ENCODE measurements at places on chromosomes 1 and 21.

DNA sequence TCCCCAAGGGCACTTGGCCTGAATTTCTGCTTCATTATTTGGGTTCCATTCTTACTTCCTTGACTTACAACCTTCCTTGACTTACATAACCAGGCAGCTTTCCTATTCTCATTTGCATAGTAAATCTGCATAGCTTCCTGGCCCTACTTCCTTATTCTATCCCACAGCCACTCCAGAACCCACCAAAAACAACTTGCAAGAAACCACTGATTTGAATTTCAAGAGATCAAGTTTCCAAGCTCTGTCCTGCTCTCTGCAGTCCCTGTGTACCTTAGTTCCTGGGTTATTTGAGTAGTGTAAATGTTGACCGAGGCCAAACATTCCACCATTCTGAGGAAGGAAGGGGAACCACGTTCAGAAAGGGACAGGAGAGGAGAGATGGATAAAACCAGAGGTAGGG lies 603.3 kb downstream of the PTPRC start:
- no peak for DNase-seq

- DNase-seq = no peak
Observed at GRCh38 chr21:46388206-46388880, 64.4 kb downstream of the PCNT start.

DNA sequence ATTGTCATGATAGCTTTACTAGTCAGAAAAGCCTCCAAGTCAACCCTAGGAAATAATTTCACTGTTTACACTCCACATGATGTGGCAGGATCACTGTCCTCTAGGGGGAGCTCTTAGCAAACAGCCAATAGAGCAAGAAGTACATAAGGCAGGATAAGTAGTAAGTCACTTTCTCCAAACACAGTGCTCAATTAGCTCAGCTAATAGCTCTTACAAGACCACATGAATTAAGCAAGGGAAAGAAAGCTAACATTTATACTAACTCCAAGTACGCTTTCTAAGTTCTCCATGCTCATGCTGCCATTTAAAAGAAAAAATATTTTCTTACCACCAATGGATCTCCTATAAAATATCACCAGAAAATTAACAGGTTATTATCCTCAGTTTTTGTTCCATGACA lies 66.9 kb upstream of the LRIF1 start:
- DNase-seq = peak; percentile 67

GRCh38 chr1:37434292-37435225 lies 39.8 kb upstream of the ZC3H12A start:
- DNase-seq = peak; percentile 80

DNA sequence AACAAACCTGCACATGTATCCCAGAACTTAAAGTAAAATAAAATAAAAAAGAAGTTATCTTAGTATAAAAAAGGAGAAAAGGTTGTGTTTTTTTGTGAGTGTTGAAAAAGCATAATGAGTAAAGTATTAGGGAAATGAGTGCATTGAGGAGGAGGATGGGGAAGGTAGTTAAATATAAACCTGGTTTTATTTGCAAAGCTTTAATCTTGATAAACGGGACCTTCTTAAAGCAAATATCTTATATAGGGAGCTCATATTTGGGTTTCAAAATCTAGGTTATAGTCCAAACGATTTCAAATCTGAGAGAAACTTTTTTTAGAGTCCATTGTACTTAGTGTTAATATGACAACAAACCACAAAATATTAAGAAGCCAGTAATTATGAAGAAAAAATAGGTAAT lies 21.7 kb upstream of the SLC19A2 start:
- no peak for DNase-seq

DNA sequence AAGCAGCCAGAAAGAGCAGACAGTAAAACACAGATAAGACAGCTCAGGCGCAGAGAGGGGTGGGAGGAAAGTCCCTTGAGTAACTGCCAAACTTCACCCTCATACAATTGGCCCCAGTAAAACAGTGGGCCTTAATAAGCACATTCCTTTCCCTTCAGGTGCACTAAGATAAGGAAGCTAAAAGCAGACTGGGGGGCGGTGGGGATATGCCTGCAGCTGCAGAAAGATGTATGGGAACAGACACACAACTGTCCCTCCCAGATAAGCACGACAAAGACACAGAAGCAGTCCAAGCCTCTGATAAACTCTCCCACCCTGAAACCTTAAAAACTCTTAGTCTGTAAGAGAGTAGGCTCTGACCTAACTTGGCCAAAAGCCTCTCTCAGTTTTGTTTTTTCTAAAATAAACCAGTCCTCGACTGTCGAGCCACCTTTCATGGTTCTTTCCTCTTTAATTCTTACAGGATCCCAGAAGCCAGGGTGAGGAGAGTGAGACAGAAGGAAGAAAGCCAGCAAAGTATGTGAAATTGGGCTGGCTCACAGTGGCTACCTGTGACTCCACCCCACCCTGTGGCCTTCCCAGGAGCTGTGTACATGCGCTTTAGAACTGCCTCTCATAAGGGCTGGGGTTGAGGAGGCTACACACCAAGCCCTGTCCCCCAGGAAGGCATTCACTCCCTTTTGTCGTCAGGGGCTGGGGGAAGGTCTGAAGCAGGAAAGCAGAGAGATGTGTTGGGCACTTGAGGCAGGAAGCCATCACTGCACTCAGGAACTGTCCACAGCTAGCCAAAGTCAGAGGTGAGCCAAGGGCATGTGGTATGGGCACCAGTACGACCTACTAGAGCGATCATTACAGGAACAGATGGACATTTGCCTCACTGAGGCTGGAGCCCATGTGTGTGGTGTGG lies 4.6 kb downstream of the PGLYRP4 start:
- no peak for DNase-seq

GRCh38 chr1:2204415-2205190 lies 10.0 kb upstream of the FAAP20 start:
- DNase-seq = no peak

GRCh38 chr1:199081739-199082138 lies 442.9 kb downstream of the PTPRC start:
- DNase-seq = no peak
